Adrenal gland (tissue), 19 donors: ENCODE measurements at places on chromosomes 13 and 19. TPM values are rescaled to one million over a fixed set of nuclear protein-coding genes. Genes with fewer than 3 reads are reported as not detected.

- H3K4me1 ChIP-seq, result peaks cover 31% of the 10 kb centered on the region
- no peak overlapping the region for H3K4me3 ChIP-seq
- H3K27ac ChIP-seq, result no peak overlapping the region
- peaks cover 6% of the 10 kb centered on the region for H3K36me3 ChIP-seq
- no peaks in the 10 kb centered on the region for H3K27me3 ChIP-seq
Measured at GRCh38 chr13:75364131-75364713, 117.7 kb downstream of the TBC1D4 start.

Gene ZNF229
- total RNA-seq, result 9.0 TPM

DNA sequence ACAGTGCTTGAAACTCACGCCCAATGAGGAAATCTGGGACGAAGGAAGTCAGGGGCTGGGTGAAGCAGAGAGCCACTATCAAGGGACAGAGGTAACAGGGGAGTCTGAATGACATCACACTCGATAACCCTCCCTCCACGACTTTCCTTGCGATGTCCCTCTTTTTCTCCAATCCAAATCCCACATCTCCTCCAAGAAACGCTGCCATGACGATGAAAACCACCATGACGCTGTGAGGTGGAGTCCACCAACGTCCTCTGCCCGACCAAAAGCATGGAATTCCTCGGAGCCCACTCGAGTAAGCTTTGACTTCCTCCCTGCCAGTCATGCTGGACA, 967 bp downstream of the REXO1 start:
- H3K36me3 ChIP-seq, result no peaks in the 10 kb centered on the region
- no peaks in the 10 kb centered on the region for H3K27me3 ChIP-seq
- peak overlapping the region; percentile 100 for H3K27ac ChIP-seq

DNA sequence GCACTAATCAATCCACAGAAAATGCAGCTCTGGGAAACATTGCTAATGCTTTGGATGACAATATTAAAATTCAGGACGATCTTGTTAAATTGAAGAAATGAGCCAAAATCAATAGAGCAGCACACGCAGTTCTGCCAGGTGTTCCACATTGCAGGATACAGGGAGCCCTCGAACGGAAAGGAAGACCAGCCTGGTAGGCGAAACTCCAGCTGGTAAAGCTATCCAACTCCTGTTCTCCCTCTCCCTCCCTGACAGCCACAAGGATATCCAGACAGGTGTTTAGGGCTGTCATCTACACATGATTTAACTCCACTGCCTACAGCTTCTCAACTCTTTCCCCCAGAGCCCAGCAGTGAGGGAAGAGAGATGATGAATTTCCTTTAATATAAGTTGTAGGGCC, 67.7 kb downstream of the EPSTI1 start:
- no peaks in the 10 kb centered on the region for H3K4me1 ChIP-seq
- no peak overlapping the region for H3K27ac ChIP-seq
- peaks cover 6% of the 10 kb centered on the region for H3K36me3 ChIP-seq
- DNase-seq, result no peak

DNA sequence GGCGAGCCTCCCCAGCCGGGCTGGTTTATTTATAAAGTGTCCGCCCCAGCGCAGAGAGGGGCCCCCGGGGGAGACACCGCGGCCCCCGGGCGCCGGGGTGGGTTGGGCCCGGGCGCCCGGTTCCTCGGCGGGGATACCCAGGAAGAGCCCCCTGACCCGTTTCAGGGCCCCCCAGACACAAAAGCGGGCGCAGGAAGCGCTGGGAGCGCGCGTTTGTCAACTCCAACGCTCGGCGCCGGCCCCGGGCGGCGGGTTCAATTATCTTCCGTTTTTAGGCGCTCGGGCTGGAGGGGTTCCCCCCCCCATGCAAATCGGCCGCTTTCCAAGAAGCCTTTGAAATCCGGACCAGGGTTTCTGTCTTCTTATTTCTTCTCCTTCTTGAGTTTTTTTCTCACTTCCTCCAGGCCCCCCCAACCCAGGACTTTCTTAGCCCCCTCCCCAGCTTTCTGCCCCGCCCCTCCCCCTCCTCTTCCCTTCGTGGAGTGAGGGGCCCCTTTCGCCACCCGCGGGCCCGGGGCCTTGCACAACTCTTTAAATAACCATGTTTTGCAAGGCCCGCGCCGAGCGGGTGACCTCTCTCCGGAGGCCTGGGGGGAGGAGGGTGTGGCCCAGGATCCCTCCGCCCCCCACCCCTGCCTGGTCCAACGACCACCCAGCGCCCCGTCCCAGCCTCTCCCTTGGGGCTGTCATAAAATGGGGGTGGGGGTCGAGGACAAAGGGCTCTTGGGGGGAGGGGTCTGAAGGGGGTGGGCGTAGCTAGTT, 935 bp downstream of the ARID3A start:
- no peaks in the 10 kb centered on the region for H3K36me3 ChIP-seq
- H3K27ac ChIP-seq, result peak overlapping the region; percentile 80
- peak overlapping the region; percentile 60 for H3K4me3 ChIP-seq
- no peaks in the 10 kb centered on the region for H3K27me3 ChIP-seq

Gene PRR36
- total RNA-seq, result 0.83 TPM

DNA sequence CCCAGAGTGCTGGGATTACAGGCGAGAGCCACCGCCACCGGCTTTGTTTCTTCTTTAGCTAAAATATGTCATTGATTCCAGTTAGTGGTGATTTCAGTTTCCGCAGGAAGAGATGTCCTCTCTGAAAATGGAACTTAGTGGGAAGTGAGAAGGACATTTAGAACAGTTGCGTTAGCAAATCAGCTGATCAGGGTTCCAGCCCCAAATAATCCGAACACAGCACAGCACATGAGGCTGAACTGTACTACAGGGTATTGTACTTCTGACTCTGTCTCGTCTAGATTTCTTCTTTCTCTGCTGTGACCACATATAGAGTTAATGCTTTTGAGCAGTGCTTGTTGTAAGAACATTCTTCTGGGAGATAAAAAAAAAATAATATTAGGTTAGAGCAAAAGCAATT, 314.4 kb downstream of the MYO16 start:
- H3K4me1 ChIP-seq, result no peaks in the 10 kb centered on the region
- H3K27ac ChIP-seq, result no peak overlapping the region
- no peak overlapping the region for H3K4me3 ChIP-seq

DNA sequence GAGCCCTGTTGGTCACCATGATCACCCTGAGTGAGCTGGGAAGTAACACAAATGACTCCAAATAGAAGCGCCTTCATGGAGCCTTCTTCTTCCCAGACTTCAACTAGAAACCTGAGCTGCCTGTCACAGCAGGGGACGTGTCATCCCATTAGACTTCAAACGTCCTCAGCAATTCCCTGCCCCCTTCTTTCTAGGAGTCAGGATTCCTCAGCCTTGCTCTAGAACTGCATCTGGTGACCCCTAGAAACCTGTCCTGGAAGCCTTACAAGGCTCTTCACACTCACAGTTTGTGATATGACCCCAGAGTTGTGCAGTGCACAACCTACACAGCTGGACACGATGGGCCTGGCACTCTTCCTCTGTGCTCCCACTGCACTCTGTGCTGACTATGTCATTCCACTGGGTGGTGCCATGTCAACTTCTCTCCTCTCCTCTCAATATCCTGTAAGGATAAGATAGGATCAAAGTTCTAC, 23.6 kb upstream of the TTYH1 start:
- peaks cover 26% of the 10 kb centered on the region for H3K27me3 ChIP-seq
- no peak overlapping the region for H3K27ac ChIP-seq
- no peak for DNase-seq
- no peaks in the 10 kb centered on the region for H3K36me3 ChIP-seq
- no peaks in the 10 kb centered on the region for H3K4me1 ChIP-seq

GRCh38 chr19:41206926-41207750, 11.9 kb upstream of the AXL start:
- H3K27me3 ChIP-seq, result no peaks in the 10 kb centered on the region
- H3K27ac ChIP-seq, result no peak overlapping the region
- H3K36me3 ChIP-seq, result no peaks in the 10 kb centered on the region
- no peak for DNase-seq
- H3K4me1 ChIP-seq, result no peaks in the 10 kb centered on the region

GRCh38 chr19:10201176-10201575, 6.4 kb upstream of the DNMT1 start:
- no peak overlapping the region for H3K4me3 ChIP-seq
- no peak overlapping the region for H3K27ac ChIP-seq
- H3K4me1 ChIP-seq, result no peaks in the 10 kb centered on the region
- no peaks in the 10 kb centered on the region for H3K36me3 ChIP-seq

DNA sequence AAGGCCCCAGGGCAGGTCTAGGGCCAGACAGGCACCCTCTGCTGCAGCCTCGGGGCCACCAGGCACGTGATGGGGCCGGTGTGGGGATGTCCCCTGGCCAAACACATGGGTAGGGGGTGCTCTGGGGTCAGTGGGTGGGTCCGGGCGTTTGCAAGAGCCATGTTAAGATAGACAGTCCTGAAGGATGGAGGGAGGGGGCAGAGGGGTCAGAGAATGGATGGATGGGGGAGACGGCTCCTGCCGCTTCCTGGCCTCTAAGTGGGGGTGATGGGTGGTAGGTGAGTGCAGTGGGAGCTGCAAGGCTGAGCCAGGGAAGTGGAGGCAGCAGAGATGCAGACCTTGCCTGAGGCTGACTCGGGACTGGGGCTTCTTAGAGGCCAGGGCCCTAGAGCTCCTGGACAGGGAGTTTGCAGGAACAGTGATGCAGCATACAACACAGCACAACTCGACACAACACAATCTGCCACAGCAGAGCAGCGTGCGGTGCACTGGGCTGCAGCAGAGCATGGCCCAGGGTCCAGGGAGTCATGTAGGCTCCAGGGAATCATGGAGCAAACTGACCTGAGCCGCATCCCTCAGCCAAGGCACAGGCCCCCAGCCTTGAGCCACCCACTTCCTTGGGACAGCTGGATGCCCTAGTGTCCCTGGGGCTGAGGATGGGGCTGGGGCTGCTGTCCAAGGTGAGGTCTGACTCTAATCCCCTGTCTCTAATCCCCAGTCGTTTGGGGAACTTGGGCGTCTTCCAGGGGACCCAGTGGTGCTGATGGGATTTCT, 97.5 kb downstream of the SCGB2B2 start:
- no peak for DNase-seq
- no peak overlapping the region for H3K27ac ChIP-seq
- no peaks in the 10 kb centered on the region for H3K4me1 ChIP-seq
- H3K4me3 ChIP-seq, result no peak overlapping the region

Gene POSTN
- 8.9 TPM for total RNA-seq

DNA sequence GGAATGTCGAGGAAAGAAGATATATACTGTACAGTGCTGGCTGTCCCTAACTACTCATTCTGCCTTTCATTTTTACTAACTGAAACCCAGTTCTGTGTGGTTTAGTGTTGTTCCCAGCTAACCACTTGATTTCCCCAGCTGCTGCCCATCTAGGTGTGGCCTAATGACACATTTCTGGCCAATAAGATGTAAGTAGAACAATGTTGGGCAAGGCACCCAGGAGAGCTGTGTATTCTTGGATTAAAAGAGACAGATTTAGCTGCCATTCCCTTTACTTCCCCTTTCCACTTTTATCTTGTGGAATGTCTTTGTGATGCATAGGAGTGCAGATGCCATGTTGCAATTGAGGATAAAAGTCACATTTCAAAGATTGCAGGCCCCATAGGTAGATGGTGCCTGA, 28.3 kb upstream of the PCDH9 start:
- no peak overlapping the region for H3K27ac ChIP-seq
- H3K27me3 ChIP-seq, result no peaks in the 10 kb centered on the region
- H3K4me3 ChIP-seq, result no peak overlapping the region
- no peaks in the 10 kb centered on the region for H3K36me3 ChIP-seq
- no peaks in the 10 kb centered on the region for H3K4me1 ChIP-seq

- H3K27ac ChIP-seq, result no peak overlapping the region
- H3K27me3 ChIP-seq, result no peaks in the 10 kb centered on the region
- no peak overlapping the region for H3K4me3 ChIP-seq
- no peaks in the 10 kb centered on the region for H3K4me1 ChIP-seq
- H3K36me3 ChIP-seq, result no peaks in the 10 kb centered on the region
Measured at GRCh38 chr13:99577934-99578917, 77.0 kb downstream of the TM9SF2 start.

Gene SIAH3
- total RNA-seq, result 0.21 TPM

- no peaks in the 10 kb centered on the region for H3K27me3 ChIP-seq
- no peaks in the 10 kb centered on the region for H3K36me3 ChIP-seq
- DNase-seq, result no peak
Measured at GRCh38 chr13:41411522-41411921, 45.8 kb upstream of the RGCC start.

GRCh38 chr19:23913931-23914330, 755 bp upstream of the ZNF726 start:
- no peak overlapping the region for H3K4me3 ChIP-seq
- DNase-seq, result no peak
- H3K36me3 ChIP-seq, result no peaks in the 10 kb centered on the region
- H3K27ac ChIP-seq, result no peak overlapping the region

Gene NBEA
- total RNA-seq, result 16.7 TPM

Gene CATSPERD
- total RNA-seq, result not detected

Gene RUBCNL
- 5.5 TPM for total RNA-seq

DNA sequence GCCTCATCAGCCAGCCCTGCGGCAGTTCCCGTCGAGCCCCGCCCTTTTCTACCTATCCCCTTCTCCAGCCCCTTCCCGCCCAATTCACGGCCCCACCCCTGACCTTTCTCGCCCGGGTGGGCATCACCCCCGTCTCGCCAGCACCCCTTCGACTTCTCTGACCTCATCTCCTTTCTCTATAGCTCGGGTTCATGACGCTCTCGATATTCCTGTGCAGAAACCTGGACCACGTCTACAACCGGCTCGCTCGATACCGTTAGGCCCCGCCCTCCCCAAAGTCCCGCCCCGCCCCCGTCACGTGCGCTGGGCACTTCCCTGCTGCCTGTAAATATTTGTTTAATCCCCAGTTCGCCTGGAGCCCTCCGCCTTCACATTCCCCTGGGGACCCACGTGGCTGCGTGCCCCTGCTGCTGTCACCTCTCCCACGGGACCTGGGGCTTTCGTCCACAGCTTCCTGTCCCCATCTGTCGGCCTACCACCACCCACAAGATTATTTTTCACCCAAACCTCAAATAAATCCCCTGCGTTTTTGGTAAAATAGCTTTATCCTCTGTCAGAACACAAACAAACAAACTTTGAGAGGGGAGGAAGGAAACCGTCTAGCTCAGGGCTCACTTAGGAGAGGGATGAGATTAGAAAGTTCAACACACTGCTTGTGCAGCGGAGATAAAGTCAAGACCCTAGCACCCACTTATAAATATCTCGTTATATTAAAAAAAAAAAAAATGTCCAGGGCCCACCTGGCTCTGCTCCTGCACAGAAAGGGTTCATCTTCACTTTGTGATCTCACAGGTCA, 5.1 kb downstream of the CD37 start:
- H3K4me3 ChIP-seq, result no peak overlapping the region
- no peaks in the 10 kb centered on the region for H3K27me3 ChIP-seq
- H3K4me1 ChIP-seq, result peaks cover 6% of the 10 kb centered on the region
- H3K27ac ChIP-seq, result peak overlapping the region; percentile 65
- peak; percentile 66 for DNase-seq

GRCh38 chr13:109160357-109160756, 530.9 kb downstream of the MYO16 start:
- no peak overlapping the region for H3K27ac ChIP-seq
- H3K4me1 ChIP-seq, result peaks cover 7% of the 10 kb centered on the region
- H3K36me3 ChIP-seq, result no peaks in the 10 kb centered on the region
- H3K27me3 ChIP-seq, result no peaks in the 10 kb centered on the region
- H3K4me3 ChIP-seq, result no peak overlapping the region
